ENCODE measurements at places on chromosomes 13 and 19. TPM values are rescaled to one million over a fixed set of nuclear protein-coding genes. Genes with fewer than 3 reads are reported as not detected.
A peak's percentile ranks its signal among the peaks of the same experiment; 100 is the strongest.

Gene TMEM259
- polyA plus RNA-seq = 134 TPM

Gene CNN1
- 4.5 TPM for polyA plus RNA-seq

DNA sequence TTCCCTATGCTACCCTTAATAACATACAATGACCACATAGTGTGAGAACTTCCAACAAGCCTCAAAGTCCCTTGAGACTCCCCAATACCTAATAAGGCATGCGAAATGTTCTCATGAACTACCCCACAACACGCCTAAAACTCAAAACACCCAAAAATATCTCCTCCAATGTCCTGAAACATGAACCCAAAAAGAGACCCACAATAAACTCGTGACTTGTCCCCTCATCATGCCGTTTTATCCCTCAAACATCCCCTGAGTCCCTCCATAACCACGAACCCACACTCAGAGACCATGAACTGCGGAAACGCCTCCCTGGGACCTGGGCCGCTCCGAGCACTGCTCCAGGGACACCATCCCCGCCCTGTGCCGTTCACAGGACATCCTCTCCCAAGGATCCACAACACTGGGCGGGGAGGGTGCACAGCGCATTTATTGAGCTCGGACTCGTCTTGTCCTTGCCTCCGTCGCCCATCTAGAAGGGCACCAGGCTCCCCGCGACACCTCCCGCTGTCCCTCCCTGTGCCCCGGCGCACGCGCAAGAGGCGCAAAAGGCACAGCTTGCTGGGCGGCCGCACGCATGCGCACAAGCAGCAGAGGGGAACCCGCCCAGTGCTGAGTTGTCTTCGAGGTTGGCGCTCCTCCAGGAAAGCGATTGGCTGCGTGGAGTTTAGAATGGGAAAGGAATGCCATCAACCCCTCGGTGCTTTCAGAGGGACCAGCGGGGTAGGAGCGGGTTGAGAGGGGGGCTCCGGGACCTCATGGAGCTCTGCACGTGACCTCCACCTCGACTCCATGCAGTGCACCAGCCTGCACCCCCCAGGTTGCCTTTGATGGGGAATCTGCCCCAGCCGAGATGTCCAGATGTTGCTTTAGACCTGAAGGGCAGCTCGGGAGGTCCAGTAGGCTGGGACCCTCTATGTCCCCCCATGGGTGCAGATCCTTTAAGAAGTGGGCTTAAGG is 8.8 kb downstream of the FXYD3 start:
- DNase-seq = peak; percentile 88

- DNase-seq = no peak
Measured at GRCh38 chr19:38079926-38080380, 144.1 kb downstream of the DPF1 start.

Gene TEX101
- not detected for polyA plus RNA-seq

DNA sequence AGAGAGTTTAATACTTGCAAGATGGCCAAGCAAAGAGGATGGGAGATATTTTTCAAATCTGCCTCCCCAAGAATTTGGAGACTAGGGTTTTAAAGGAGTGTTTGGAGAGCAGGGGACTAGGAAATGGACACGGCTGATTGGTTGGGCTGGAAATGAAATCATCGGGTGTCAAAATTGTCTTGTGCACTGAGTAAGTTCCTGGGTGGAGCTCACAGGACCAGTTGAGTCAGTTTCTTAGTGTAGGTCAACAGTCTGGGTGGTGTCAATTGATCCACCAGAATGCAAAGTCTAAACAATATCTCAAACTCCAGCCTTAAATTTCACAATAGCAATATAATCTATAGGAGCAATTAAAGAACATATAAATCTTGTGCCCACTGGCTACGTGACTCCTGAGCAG is 23.0 kb upstream of the CEACAM4 start:
- DNase-seq = no peak

- DNase-seq = no peak
Measured at GRCh38 chr13:63501702-63502101, 2086.1 kb upstream of the PCDH20 start.

Gene KLK14
- 0.19 TPM for polyA plus RNA-seq

DNA sequence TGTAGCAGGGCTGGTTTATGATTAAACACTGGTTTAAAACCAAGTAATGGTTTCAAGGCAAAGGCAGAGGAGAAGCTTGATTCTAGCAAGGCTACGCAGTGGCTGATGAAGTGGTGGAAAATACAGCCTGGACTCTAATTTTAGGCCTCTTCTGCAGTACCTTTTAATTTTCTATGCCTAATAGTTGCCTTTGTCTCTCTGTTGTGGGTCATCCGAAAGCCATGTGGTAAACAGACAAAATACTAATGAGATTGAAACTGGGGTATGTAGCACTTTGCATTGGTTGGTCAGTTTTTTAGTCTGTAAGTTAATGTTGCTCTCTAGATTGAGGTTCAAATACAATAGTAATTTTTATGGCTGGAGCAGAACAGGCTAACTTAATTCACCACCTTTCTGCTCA is 3.3 kb downstream of the LMO7 start:
- DNase-seq = no peak

All from renal pelvis (tissue), 12 donors.